Stimulated activated naive B cell treated with anti-CD40 and anti-IgM and Interleukin-4, amounts not matched to agents 10 μg/mL and 1 μg/mL and 100 μg/mL, for 72 hours (primary cell): ENCODE measurements at places on chromosomes 2 and 18.
A peak's percentile ranks its signal among the peaks of the same experiment; 100 is the strongest.

GRCh38 chr2:46001290-46001689 is 295.9 kb upstream of the EPAS1 start:
- DNase-seq: no peak
- no peaks in the 10 kb centered on the region for H3K27me3 ChIP-seq
- H3K36me3 ChIP-seq: peaks cover 26% of the 10 kb centered on the region

- no peak for DNase-seq
- H3K4me3 ChIP-seq: no peak overlapping the region
- H3K36me3 ChIP-seq: peaks cover 51% of the 10 kb centered on the region
- no peak overlapping the region for H3K27ac ChIP-seq
- H3K4me1 ChIP-seq: peaks cover 42% of the 10 kb centered on the region
- no peaks in the 10 kb centered on the region for H3K27me3 ChIP-seq
Observed at GRCh38 chr2:74533464-74533863, 3.7 kb downstream of the HTRA2 start.

DNA sequence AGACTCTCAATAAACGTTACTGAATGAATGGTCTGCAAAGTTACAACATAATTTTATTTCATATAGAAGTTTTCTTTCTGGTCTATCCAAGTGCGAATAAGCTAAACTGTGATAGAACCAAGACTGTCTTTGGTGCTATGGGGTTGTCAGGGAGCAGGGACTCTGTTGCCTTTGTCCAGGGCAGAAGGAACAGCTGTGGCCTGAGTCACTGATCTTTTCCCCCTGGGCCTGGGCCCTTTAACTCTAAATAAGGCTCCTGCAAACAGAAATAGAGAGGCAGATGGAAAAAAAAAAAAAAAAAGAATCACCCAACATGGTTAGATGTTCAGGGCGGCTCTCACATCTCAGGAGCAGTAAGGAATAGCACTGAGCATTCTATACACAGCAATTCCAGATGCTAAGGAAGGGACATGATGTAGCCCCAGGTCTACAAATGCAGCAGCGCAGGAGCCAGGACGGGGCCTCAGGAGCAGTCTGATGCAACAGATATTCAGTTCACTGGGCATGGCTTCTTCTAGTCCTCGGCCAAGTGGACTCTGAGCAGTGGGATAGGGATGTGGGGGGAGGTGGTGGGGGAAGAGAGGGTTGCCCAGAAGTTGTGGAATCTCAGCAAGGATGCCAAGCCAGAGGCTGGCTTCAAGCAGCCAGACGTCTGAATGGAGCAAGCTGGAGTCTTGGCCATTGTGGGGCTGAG is 247.1 kb upstream of the SIX2 start:
- H3K4me3 ChIP-seq: no peak overlapping the region

DNA sequence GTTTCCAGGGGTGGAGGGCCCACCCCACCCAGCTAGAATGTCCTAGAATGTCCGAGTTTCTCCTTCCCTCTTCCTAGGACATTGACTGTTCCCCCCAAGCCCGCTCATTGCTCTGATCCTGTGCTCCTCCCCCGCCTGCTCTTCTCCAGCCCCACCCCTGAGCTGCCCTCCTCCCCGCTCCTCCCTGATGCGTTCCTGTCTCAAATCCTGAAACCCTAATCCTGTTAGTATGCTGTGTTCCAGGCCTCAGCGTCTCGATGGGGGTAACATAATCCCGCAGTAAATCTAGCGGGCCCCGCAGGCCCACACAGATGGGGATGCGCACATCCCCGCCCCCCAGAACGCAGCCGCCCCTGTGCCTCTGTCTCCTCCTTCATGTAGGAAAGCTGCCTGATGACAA is 51.3 kb downstream of the NRP2 start:
- no peak for DNase-seq
- H3K4me1 ChIP-seq: peaks cover 15% of the 10 kb centered on the region
- no peaks in the 10 kb centered on the region for H3K27me3 ChIP-seq
- H3K4me3 ChIP-seq: no peak overlapping the region
- peaks cover 10% of the 10 kb centered on the region for H3K36me3 ChIP-seq

DNA sequence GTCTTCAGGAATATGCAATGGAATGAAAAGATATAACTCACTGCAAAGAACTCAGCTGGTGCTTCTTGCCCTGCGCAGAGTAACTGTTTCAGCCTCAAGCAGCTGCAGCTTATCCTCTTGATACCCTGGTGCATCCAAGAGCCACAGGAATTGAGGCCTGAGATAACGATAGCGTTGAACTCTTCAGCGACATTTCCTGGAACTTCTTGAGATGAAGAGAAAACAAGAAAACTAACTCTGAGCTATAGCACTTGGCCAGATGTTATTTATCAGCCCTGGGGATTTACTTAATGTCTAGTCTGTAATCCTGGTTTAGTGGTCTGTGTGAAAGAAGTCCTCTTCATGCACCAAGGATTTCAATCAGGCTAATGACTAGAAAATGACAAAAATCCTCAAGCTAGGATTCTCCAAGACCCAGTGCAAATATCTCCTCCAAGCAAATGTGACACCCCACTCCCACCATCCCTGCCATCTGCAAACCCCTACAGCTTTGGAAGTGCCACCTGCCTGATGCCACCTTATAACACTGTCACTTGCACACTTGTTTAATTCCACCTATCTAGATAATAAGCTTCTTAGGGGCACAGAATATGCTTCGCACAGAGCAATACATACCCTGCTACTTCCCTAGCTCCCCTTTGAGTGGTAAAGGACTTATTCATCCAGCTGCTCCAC is 40.6 kb downstream of the EHD3 start:
- H3K27me3 ChIP-seq: peaks cover 7% of the 10 kb centered on the region
- H3K27ac ChIP-seq: no peak overlapping the region
- H3K4me1 ChIP-seq: peaks cover 13% of the 10 kb centered on the region
- H3K4me3 ChIP-seq: no peak overlapping the region
- no peaks in the 10 kb centered on the region for H3K36me3 ChIP-seq

GRCh38 chr18:74901362-74902146 is 303.9 kb downstream of the ZNF407 start:
- no peak for DNase-seq
- H3K4me1 ChIP-seq: no peaks in the 10 kb centered on the region
- no peak overlapping the region for H3K4me3 ChIP-seq
- no peak overlapping the region for H3K27ac ChIP-seq

DNA sequence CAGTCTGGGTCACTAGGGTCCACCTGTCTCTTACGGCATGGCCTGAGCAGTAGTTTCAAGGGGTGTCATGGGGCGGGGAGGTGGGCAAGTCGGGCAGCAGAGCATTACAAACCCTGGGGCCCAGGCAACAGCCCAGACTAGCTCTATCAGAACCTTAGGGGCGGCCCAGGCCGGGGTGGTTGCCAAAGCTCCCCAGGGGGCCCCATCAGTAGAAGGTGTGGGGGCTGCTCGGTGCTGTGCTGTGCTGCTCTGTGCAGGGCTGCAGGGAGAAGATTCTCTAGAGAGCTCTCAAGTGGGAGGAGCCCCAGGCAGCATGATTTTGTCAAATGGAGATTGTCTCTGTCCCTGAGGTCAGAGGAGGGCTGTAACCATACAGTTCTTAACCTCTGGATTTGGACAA is 36.4 kb upstream of the SLC14A1 start:
- peaks cover 6% of the 10 kb centered on the region for H3K36me3 ChIP-seq
- peak; percentile 67 for DNase-seq
- peak overlapping the region; percentile 90 for H3K4me3 ChIP-seq
- H3K27ac ChIP-seq: peak overlapping the region; percentile 98
- H3K27me3 ChIP-seq: peaks cover 5% of the 10 kb centered on the region

- H3K36me3 ChIP-seq: no peaks in the 10 kb centered on the region
- H3K27ac ChIP-seq: no peak overlapping the region
- DNase-seq: no peak
- no peaks in the 10 kb centered on the region for H3K27me3 ChIP-seq
- H3K4me3 ChIP-seq: no peak overlapping the region
Observed at GRCh38 chr2:223997938-223998337, 40.7 kb downstream of the MRPL44 start.

DNA sequence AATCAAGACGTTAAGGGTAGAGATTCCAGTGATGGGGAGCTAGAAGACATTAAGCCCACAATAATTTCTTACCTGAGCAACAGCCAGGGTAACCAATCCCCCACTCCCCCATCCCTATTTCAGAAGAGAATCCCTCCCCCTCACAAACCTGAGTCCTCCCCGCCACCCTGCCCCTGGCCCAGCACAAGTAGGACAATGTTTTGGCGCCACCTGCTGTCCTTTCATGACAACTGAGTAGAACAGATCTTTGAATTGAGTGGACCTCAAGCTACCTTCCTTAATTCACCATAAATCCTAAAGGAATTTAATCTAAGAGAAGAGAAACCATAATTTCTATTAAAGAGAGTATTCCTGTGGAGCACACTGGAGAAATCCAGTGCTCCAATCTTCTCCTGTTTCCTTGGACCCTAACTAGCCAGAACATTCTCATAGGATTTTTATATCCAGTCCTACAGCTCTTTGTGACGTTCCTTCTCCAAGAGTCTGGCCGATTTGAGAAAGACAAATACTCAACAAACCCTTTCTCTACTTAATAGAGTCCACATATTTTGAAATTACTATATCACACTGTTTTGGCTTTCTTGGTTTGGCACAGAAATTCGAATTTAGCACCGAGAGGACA is 41.1 kb downstream of the NHEJ1 start:
- H3K27ac ChIP-seq: no peak overlapping the region
- no peaks in the 10 kb centered on the region for H3K27me3 ChIP-seq
- H3K36me3 ChIP-seq: peaks cover 15% of the 10 kb centered on the region
- H3K4me3 ChIP-seq: no peak overlapping the region

- H3K27me3 ChIP-seq: peaks cover 7% of the 10 kb centered on the region
- no peaks in the 10 kb centered on the region for H3K4me1 ChIP-seq
- H3K27ac ChIP-seq: no peak overlapping the region
- no peak for DNase-seq
- H3K36me3 ChIP-seq: no peaks in the 10 kb centered on the region
Observed at GRCh38 chr2:102588213-102588939, 31.0 kb upstream of the SLC9A2 start.

DNA sequence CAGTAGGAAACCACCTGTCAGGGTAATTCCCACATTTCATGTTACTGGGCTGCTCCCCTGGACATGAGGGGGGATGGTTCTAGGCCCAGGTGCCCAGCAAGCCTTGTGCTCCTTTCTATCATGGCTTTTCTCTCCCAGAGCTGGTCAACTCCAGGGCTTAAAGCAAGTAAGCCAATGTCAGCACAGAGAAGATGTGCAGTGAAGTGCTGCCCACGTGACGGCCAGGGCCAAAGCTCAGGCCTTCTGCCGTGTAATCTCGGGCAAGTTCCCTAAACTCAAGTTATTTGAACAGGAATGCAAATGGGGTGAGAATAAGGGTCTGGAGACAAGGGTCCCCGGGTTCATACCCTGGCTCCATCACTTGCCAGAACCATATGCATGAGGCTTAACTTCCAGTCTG is 16.5 kb downstream of the SFXN5 start:
- no peak for DNase-seq
- H3K27me3 ChIP-seq: no peaks in the 10 kb centered on the region
- H3K4me1 ChIP-seq: peaks cover 22% of the 10 kb centered on the region

GRCh38 chr2:55707751-55708150 is 14.1 kb upstream of the PNPT1 start:
- peaks cover 29% of the 10 kb centered on the region for H3K27me3 ChIP-seq
- no peaks in the 10 kb centered on the region for H3K36me3 ChIP-seq
- no peak for DNase-seq
- no peaks in the 10 kb centered on the region for H3K4me1 ChIP-seq
- no peak overlapping the region for H3K4me3 ChIP-seq

DNA sequence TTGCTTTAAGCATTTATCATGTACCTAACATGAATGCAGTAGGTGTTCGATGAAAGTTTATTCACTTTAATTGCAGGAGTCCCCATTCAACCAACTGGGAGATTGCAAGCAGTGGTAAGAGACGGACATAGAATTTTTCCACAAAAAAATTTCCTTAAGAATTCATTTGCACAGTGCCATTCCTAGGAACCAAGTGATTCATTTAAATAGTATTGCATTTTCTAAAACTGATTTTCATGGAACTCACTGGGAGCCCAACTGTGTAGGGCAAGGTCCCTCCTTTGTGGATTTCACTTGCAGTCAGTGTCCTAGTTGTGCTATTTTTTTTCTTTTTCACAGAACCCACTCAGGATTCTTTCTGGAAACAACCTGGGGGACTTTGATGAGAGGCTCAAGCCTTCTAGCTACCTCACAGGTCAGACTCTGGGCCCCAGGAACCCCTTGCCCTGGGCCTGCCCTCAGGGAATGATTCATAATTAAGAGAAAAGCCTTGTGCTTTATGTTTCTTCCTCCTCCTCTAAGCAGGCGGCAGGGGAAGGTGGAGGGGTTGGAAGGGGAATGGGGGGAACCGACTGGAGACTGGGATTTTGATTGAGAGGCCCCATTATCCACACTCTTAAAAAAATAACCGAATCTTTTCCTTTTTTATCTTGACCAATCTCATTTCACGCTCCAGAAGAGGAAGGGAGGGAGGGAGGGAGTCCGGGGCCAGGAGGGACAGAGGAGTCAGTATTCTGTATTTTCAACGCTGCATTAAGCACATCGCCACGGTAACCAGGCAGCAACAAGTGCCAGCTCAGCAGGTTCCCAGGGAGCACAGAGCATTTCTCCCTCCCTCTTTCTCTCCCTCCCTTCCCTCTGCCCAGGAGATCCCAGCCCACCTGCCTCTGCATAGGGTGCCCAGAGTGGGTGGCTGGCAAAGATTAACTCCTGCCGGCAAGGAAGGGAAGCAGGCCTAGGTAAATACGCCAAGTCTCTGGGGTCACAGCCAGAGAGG is 51.8 kb downstream of the PSD4 start:
- no peak overlapping the region for H3K4me3 ChIP-seq
- peaks cover 5% of the 10 kb centered on the region for H3K4me1 ChIP-seq
- no peaks in the 10 kb centered on the region for H3K36me3 ChIP-seq
- no peaks in the 10 kb centered on the region for H3K27me3 ChIP-seq
- no peak overlapping the region for H3K27ac ChIP-seq
- no peak for DNase-seq

DNA sequence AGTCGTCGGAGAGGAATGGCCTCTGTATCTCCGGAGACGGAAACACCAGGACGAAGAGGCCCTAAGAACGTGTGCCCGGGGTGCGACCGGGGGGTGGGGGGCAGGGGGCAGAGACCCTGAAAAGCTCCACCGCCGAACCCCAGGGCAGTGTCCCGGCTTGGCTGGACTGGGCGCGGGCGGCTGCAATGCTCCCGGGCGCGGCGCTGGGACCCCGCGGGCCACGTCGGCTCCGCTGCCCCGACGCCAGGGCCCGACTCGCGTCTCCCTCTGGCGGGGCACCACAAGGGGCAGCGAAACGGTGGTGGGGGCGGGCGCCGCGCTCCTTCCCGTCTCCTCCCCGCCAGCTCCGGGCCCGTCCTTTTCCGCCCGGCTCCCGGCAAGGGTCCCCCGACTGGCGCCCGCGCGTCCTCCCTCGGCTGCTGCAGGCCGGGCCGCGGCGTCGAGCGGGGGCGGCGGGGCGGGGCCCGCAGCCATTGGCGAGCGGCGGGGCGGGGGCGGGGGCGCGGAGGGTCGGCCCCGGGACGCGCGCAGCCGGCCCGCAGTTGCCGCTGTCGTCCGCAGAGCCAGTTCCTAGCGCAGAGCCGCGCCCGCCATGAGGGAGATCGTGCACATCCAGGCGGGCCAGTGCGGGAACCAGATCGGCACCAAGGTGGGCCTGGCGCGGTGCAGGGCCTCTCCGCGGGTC is at the start of gene TUBB6:
TSS of gene TUBB6 (plus strand) at position 541 of the 685 bp plus-strand sequence. CDS start at position 593, 52 bp downstream.
- peak; percentile 55 for DNase-seq
- peaks cover 20% of the 10 kb centered on the region for H3K36me3 ChIP-seq
- peak within 1 kb of the TSS; percentile 86 for H3K4me3 ChIP-seq
- peaks cover 28% of the 10 kb centered on the region for H3K27me3 ChIP-seq
- H3K4me1 ChIP-seq: peaks cover 31% of the 10 kb centered on the region

GRCh38 chr2:30324245-30324908 is 93.0 kb downstream of the LBH start:
- H3K4me3 ChIP-seq: no peak overlapping the region
- no peak for DNase-seq
- peaks cover 33% of the 10 kb centered on the region for H3K4me1 ChIP-seq
- H3K27me3 ChIP-seq: no peaks in the 10 kb centered on the region
- peak overlapping the region; percentile 31 for H3K27ac ChIP-seq
- no peaks in the 10 kb centered on the region for H3K36me3 ChIP-seq
